Psoas muscle (tissue), 8 donors: ENCODE measurements at places on chromosomes 1 and 21. TPM values are rescaled to one million over a fixed set of nuclear protein-coding genes. Genes with fewer than 3 reads are reported as not detected.

DNA sequence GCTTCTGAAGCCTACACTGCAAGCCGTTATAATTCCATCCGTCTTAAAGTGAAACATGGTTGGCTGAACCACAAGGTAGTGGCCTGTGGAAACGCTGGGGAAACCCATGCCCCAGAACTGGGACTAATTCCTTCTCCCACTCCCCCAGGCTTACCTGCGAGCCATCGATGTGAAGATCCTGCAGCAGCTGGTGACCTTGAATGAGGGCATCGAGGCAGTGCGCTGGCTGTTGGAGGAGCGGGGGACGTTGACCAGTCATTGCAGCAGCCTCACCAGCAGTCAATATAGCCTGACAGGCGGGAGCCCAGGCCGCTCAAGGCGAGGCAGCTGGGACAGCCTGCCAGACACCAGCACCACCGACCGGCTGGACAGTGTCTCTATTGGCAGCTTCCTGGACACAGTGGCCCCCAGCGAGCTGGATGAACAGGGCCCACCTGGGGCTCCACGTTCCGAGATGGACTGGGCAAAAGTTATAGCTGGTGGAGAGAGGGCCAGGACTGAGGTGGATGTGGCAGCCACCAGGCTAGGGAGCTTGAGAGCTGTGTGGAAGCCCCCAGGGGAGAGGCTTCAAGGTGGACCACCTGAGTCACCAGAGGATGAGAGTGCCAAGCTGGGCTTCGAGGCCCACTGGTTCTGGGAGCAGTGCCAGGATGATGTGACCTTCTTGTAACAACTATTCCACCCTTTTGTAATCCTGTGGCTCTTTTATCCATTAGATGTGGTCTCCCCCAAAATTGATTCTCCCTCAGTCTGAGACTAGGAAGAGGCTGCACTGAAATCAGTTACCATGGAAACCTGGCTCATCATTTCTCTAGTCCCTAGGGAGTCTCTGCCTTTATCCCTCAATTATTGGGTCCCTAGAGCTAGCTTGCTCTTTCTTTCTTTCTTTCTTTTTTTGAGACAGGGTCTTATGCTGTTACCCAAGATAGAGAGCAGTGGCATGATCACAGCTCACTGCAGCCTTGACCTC is 16.7 kb downstream of the LURAP1 start:
- no peak overlapping the region for H3K4me3 ChIP-seq
- H3K4me1 ChIP-seq: peaks cover 4% of the 10 kb centered on the region
- H3K27ac ChIP-seq: no peak overlapping the region
- H3K27me3 ChIP-seq: no peaks in the 10 kb centered on the region
- no peaks in the 10 kb centered on the region for H3K36me3 ChIP-seq

DNA sequence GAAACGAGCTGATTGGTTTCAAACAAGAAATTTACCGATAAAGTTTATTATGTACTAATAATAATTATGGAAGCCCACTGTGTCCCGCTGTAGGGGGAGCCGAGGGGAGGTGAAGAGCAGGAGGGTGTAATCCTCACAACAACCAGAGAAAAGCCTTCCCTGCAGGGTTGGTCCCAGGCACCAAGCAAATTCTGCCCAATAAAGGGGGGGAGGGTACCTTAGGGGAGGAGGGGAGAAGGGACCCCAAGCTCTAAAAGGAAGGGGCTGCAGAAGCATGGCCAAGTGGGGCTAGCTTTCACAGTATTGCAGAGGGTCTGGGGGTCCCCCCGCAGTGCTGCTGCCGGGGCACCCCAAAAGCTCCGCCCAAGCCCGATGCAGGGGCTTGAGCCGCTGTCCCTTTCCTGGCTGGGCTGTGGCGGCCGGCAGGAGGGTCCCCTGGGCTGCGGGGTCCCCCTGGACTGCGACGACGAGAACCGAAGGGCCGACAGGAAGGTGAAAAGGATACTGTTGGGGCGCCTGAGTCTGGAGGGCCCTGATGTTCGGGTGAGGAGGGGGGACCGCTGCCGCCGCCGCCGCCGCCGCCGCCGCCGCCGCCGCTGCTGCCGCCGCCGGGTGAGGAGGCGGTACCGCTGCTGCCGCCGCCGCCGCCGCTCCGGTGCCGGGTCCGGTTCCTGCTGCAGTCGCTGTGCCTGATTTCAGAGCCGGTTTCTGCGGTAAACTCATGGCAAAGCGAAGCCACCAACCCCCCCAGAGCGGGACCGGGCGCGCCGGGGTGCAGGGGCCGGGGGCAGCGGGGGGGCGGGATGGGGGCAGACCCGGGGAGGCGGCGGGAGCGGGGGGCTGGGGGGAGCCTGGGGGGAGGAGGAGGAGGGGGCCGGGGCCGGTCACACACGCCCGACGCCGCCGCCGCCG is 771 bp downstream of the EIF4G3 start:
- H3K4me3 ChIP-seq: peak overlapping the region; percentile 98
- DNase-seq: peak; percentile 70
- H3K27me3 ChIP-seq: no peaks in the 10 kb centered on the region
- peak overlapping the region; percentile 85 for H3K27ac ChIP-seq

DNA sequence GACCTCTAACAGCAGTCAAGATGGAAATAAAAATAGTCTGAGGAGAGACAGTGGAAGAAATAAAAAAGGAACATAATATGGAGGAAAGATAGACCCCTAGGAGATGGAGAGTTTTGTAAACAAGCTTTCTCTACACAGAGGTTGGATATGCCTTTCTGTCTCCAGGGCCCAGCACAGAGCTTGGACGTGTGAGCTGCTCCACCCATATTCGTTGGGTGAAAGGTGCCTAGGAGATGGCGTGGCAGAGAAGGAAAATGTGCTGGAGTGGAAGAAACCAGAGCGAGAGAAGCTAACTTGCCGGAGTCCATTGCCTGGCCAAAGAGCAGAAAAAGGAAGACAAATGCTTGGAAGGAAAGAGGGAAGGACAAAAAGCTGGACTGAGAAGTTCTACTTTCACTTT is 78.3 kb upstream of the LMO4 start:
- no peak overlapping the region for H3K4me3 ChIP-seq
- H3K4me1 ChIP-seq: no peaks in the 10 kb centered on the region
- no peaks in the 10 kb centered on the region for H3K36me3 ChIP-seq
- DNase-seq: no peak
- H3K27me3 ChIP-seq: no peaks in the 10 kb centered on the region

- H3K36me3 ChIP-seq: no peaks in the 10 kb centered on the region
- DNase-seq: no peak
- no peak overlapping the region for H3K27ac ChIP-seq
- H3K4me3 ChIP-seq: no peak overlapping the region
- H3K4me1 ChIP-seq: no peaks in the 10 kb centered on the region
These were observed 1194.6 kb downstream of the NCAM2 start for GRCh38 chr21:22192766-22193165.

- H3K36me3 ChIP-seq: no peaks in the 10 kb centered on the region
- no peak overlapping the region for H3K4me3 ChIP-seq
- H3K4me1 ChIP-seq: no peaks in the 10 kb centered on the region
- no peaks in the 10 kb centered on the region for H3K27me3 ChIP-seq
These were observed 98.8 kb downstream of the GLIS1 start for GRCh38 chr1:53639996-53640700.

DNA sequence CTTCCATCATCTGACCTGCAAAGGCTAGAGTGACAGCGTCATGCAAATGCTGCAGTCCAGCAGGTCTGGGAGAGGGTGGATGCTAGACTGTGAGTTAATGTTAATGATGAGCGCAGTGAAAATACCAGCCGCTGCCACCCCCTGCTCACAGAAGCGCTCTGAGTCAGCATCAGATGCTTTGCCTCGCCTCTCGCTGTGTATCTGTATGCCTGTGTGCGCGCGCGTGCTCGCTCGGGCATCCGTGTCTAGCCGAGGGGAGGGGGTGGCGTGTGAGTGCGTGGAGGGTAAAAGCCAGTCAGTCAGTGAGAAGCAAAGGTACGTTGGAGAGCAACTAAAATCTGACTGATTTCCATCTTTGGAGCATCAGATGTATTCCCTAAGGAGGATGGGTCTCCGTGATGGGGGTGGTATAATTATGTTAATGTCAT is 858.7 kb downstream of the USP25 start:
- H3K4me3 ChIP-seq: peak overlapping the region; percentile 64
- no peaks in the 10 kb centered on the region for H3K36me3 ChIP-seq
- peak overlapping the region; percentile 87 for H3K27ac ChIP-seq
- peaks cover 19% of the 10 kb centered on the region for H3K4me1 ChIP-seq

Gene MPC2
- 94.0 TPM for polyA plus RNA-seq

Gene C8B
- polyA plus RNA-seq: not detected

DNA sequence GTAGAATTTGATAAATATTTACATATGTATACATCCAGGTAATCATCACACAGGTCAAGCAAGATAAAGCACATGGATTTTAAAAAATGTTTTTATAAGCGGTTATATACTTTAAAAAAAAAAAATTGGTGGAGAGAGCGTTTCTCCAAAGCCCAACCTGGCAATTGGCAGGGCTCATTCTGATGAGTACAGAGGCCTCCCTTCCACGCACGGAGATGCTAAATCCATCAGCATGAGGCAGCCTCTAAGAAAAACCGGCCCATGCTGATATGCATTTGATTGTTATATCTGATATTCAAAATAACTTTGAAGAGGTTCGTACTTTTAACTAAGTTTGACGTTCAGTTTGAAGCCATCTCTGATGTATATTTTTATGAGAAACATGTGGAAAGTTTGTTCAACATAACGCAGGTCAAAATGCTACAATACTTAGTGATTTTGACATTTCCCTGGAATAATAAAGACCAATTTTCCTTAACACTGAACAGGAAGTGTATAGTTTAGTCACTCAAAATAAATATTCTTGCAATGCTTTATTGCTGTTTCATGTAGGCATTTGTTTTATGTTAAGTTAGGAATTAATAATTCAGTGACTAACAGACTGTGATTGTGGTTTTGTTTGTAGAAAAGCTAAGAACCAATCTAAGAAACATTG is 151.7 kb downstream of the NR5A2 start:
- H3K4me3 ChIP-seq: no peak overlapping the region
- no peak overlapping the region for H3K27ac ChIP-seq
- no peak for DNase-seq

Gene MMP23B
- polyA plus RNA-seq: 0.29 TPM

GRCh38 chr1:19775317-19775716 is 24.4 kb downstream of the TMCO4 start:
- no peak overlapping the region for H3K27ac ChIP-seq
- no peak overlapping the region for H3K4me3 ChIP-seq
- H3K4me1 ChIP-seq: no peaks in the 10 kb centered on the region
- no peak for DNase-seq
- no peaks in the 10 kb centered on the region for H3K27me3 ChIP-seq

Gene GSTM5
- polyA plus RNA-seq: 1.4 TPM

DNA sequence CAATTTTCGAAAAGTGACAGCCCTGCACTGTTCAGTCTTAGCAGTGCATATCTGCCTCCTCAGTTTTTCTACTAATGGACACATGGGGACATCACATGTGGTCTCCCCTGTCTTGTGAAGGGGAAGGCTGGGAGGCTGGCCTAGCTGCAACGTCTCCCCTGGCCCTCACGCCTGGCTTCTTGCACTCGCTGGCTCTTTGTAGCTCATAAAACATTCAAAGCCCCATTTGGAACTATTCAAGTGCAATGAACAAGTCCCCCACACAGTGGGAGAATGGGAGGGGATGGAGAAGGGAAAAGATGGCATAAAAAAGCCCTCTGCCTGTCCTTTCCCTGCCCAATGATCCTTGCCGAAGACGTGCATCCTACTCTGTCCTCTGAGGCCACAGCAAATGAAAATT is 73.6 kb downstream of the PGBD5 start:
- H3K36me3 ChIP-seq: no peaks in the 10 kb centered on the region
- no peak for DNase-seq
- peaks cover 32% of the 10 kb centered on the region for H3K4me1 ChIP-seq
- H3K27ac ChIP-seq: no peak overlapping the region
- H3K4me3 ChIP-seq: no peak overlapping the region
- H3K27me3 ChIP-seq: no peaks in the 10 kb centered on the region

Gene ACBD3
- polyA plus RNA-seq: 21.7 TPM

GRCh38 chr1:171219346-171220080 is 28.8 kb upstream of the FMO1 start:
- H3K4me3 ChIP-seq: no peak overlapping the region
- no peaks in the 10 kb centered on the region for H3K36me3 ChIP-seq
- no peak overlapping the region for H3K27ac ChIP-seq
- peaks cover 2% of the 10 kb centered on the region for H3K4me1 ChIP-seq
- H3K27me3 ChIP-seq: no peaks in the 10 kb centered on the region

Gene MYCL
- polyA plus RNA-seq: 0.12 TPM

- no peak for DNase-seq
- no peak overlapping the region for H3K27ac ChIP-seq
- H3K27me3 ChIP-seq: no peaks in the 10 kb centered on the region
These were observed 128.0 kb downstream of the CDC42BPA start for GRCh38 chr1:227190321-227190720.

Gene IL20
- not detected for polyA plus RNA-seq

Gene PLEKHA6
- 1.2 TPM for polyA plus RNA-seq

Gene IL12RB2
- polyA plus RNA-seq: 0.13 TPM

DNA sequence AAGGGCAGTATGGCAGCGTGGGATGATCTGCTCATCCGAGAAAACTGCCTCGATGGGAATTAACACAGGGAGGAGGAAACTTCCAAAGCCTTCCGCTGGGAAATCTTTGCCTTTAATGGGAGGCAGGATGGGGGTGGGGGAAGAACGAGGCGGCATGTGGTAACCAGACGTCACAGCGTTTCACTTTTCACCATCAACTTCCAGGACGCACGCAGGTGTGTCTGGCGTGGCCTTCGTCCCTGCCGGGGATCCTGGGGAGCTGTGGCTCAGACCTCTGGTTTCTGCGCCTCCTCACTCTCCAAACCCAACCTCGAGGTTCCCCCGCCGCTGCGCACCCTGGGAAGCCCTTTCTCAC is 282 bp downstream of the RSPH1 start:
- no peaks in the 10 kb centered on the region for H3K36me3 ChIP-seq
- peaks cover 5% of the 10 kb centered on the region for H3K4me1 ChIP-seq
- peak overlapping the region; percentile 83 for H3K4me3 ChIP-seq
- no peaks in the 10 kb centered on the region for H3K27me3 ChIP-seq

GRCh38 chr1:19311931-19312781 is at the start of the genes AKR7A2 and SLC66A1:
Gene AKR7A2 (minus strand): TSS chr1:19312144. CDS start chr1:19312124, 20 bp downstream.
Gene SLC66A1 (plus strand): TSS chr1:19312326. CDS start chr1:19317678, 5,352 bp downstream.
- no peaks in the 10 kb centered on the region for H3K27me3 ChIP-seq
- peak within 1 kb of the TSS; percentile 99 for H3K27ac ChIP-seq
- peaks cover 20% of the 10 kb centered on the region for H3K36me3 ChIP-seq
- peak within 1 kb of the TSS; percentile 97 for H3K4me3 ChIP-seq
- peak; percentile 95 for DNase-seq

GRCh38 chr1:219323426-219323825 is 149.7 kb downstream of the LYPLAL1 start:
- DNase-seq: no peak
- H3K27ac ChIP-seq: no peak overlapping the region
- no peaks in the 10 kb centered on the region for H3K27me3 ChIP-seq
- no peaks in the 10 kb centered on the region for H3K4me1 ChIP-seq

DNA sequence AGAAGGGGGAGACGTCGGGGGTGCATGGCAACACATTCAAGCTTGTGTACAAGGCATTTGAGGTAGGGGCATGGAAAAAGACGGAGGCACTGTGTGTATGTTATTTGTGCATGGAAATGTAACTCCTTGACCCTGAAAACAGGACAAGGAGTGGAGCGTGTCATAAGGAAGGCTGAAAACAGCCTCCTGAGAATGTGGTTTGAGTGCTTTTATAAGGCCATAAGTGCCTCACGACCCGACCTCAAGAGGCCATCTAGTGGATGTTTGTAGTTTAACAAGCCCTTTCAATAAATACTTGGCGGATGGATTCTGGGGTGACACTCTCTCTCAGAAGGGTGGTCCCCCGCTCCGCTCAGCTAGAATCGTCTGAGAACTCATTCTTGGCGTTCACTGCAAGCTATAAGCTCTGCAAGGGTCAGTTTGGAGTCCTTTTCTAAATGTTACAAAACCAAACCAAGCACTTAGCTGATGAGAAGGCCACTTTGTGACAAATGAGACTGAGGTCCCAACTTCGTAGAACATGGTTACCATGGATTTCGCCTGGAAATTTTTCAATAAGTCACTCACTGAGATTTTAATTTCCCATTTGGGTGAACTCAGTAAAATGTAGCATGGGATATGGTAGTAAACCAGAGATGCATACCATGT is 38.8 kb upstream of the CLCA4 start:
- H3K4me3 ChIP-seq: no peak overlapping the region
- no peak overlapping the region for H3K27ac ChIP-seq
- no peak for DNase-seq
- H3K4me1 ChIP-seq: no peaks in the 10 kb centered on the region
- no peaks in the 10 kb centered on the region for H3K36me3 ChIP-seq
- H3K27me3 ChIP-seq: no peaks in the 10 kb centered on the region
